ENCODE measurements at places on chromosomes 2 and 18.

- no peak for DNase-seq
Observed at GRCh38 chr2:156430980-156431358, 5.2 kb upstream of the GPD2 start.

DNA sequence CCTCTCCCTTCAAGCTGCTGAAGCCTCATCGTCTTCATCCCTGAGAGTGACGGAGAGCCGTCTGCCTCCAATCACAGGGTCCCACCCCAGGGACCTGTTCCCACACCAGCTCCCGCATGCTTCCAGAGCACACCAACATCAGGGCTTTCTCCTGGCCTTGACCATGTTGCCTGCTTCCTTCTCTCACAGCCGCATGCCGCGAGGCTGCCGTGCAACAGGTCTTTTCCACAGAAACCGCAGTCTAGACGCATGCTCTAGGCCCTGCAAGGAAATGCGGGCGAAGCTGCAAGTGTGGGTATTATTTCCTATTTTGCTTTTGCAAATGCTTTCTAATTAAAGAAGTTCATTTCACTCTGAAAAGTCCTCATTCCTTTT is 277.8 kb downstream of the EIPR1 start:
- DNase-seq: no peak

DNA sequence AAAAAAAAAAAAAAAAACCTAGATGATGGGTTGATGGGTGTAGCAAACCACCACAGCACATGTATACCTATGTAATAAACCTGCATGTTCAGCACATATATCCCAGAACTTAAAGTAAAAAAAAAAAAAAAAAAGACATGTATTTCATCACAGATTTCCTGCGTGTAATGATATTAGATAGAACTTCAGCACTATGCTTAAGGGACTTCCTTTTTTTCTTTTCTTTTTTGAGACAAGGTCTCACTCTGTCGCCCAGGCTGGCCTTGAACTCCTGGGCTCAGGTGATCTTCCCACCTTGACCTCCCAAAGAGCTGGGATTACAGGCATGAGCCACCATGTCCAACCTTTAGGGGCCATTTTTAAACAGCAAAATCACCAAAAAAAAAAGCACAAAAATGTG is 42.0 kb downstream of the NEURL3 start:
- no peak for DNase-seq

- no peak for DNase-seq
Observed at GRCh38 chr2:234533626-234534025, 36.7 kb upstream of the ARL4C start.

- no peak for DNase-seq
Observed at GRCh38 chr18:57961411-57961810, 82.6 kb upstream of the NEDD4L start.

DNA sequence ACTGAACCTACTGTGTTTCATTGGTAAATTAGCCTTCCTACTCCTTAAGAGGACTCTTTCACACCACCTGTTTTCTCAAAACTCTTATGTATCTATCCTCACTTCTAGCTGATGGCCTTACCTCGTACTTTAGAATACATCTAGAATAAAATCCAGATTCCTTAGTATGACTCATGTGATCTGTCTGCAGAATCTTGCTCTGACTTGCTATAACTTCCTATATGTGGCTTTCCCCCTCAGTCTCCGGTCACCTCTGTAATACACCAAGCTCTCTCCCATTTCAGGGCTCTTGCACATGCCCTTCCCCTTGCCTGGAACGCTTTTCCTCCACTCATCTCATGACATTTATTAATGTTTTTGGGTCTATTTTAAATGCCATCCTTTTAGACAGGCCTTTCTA is 95.6 kb upstream of the LHCGR start:
- no peak for DNase-seq

GRCh38 chr2:23220513-23221094 is 164.4 kb upstream of the KLHL29 start:
- no peak for DNase-seq

GRCh38 chr2:185318271-185318724 is 420.3 kb upstream of the FSIP2 start:
- DNase-seq: no peak

DNA sequence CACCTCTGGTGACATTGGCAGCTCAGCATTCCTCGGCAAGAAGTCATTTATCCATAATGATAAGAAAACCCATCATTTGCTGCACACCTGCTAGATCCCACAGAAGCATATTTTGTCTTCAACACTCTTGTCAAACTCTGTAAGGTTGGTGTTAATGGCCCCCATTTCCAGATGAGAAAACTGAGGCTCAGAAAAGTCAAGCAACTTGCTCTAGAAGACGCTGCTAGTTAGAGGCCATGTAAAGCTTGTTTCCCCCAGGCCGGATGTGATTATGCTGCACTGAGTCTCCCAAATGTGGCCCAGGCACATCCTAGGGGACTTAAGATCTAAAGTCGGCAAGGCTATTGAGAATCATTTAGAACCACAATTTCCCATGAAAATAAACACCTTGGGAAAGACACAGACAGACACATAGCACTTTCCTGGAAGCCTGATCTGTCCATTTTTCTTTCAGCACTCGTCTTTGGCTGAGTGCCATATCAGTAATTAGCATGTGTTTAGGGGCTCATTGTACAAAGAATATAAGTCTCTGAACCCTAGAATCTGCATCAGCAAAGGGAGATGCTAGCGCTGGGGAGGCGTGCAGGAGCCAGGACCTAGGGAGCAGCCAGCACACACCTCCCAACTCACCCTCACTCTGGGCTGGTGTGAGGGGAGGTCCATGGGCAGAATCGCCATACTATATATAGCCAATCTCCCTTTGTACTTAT is 39.3 kb downstream of the C1QL2 start:
- DNase-seq: no peak

- DNase-seq: no peak
Observed at GRCh38 chr2:33011373-33011772, 64.6 kb downstream of the LTBP1 start.

- no peak for DNase-seq
Observed at GRCh38 chr2:18380321-18380720, 180.1 kb downstream of the RDH14 start.

Data from stimulated activated CD8-positive, alpha-beta memory T cell treated with anti-CD3 and anti-CD28 coated beads, Interleukin-7, amount 100 ng/mL, for 1 hour (primary cell).